Right lobe of liver (tissue), 6 donors: ENCODE measurements at places on chromosomes 7 and 10. TPM values are rescaled to one million over a fixed set of nuclear protein-coding genes. Genes with fewer than 3 reads are reported as not detected.

PARP12 gene
- total RNA-seq: 25.1 TPM

BMPER gene
- total RNA-seq: 5.8 TPM

SVIL gene
- total RNA-seq: 13.1 TPM

MSMB gene
- total RNA-seq: not detected

MARVELD1 gene
- total RNA-seq: 2.4 TPM

C1GALT1 gene
- total RNA-seq: 16.6 TPM

PRKCQ gene
- 0.13 TPM for total RNA-seq

MRLN gene
- not detected for total RNA-seq

HOXA1 gene
- 0.09 TPM for total RNA-seq

MOGAT3 gene
- 16.7 TPM for total RNA-seq

CLCN1 gene
- not detected for total RNA-seq

EPO gene
- total RNA-seq: 6.3 TPM

LGI1 gene
- 2.3 TPM for total RNA-seq

DNTT gene
- not detected for total RNA-seq

SPDYE2B gene
- not detected for total RNA-seq

HOXA4 gene
- total RNA-seq: 0.90 TPM

AOAH gene
- total RNA-seq: 6.2 TPM

C10orf143 gene
- 2.9 TPM for total RNA-seq

ANKRD30A gene
- not detected for total RNA-seq

OPN1SW gene
- not detected for total RNA-seq

POLR1F gene
- total RNA-seq: 2.9 TPM

GFRA1 gene
- 36.7 TPM for total RNA-seq

WAPL gene
- total RNA-seq: 19.0 TPM

PPIF gene
- 92.5 TPM for total RNA-seq

STK32C gene
- 3.5 TPM for total RNA-seq

SLIT1 gene
- total RNA-seq: not detected

EIF5AL1 gene
- total RNA-seq: 0.37 TPM

CRYGN gene
- not detected for total RNA-seq

HACD1 gene
- total RNA-seq: 0.79 TPM

AUTS2 gene
- total RNA-seq: 32.0 TPM

LRRC18 gene
- not detected for total RNA-seq

CYP2E1 gene
- total RNA-seq: 4,666 TPM

SPDYE6 gene
- total RNA-seq: not detected

CCL24 gene
- not detected for total RNA-seq

TBX20 gene
- total RNA-seq: 1.0 TPM

FAM241B gene
- total RNA-seq: 1.6 TPM

ENKUR gene
- total RNA-seq: 0.29 TPM

AASS gene
- total RNA-seq: 46.9 TPM

AKAP9 gene
- total RNA-seq: 48.0 TPM

CFAP46 gene
- total RNA-seq: 0.33 TPM

PDK4 gene
- total RNA-seq: 82.8 TPM

TMEM176B gene
- 950 TPM for total RNA-seq

NKX2-3 gene
- not detected for total RNA-seq

LDB3 gene
- 0.09 TPM for total RNA-seq

PTPRE gene
- 2.8 TPM for total RNA-seq

ZNF438 gene
- 2.7 TPM for total RNA-seq

COPS6 gene
- total RNA-seq: 28.3 TPM

ST8SIA6 gene
- 0.99 TPM for total RNA-seq

DUSP5 gene
- 6.9 TPM for total RNA-seq

PYROXD2 gene
- total RNA-seq: 8.4 TPM
